ENCODE measurements at places on chromosomes 6 and 20.

GRCh38 chr6:38323216-38323615 is 316.5 kb downstream of the BTBD9 start:
- no peak for DNase-seq

- no peak for DNase-seq
Measured at GRCh38 chr6:43782764-43783513, 12.9 kb downstream of the VEGFA start.

DNA sequence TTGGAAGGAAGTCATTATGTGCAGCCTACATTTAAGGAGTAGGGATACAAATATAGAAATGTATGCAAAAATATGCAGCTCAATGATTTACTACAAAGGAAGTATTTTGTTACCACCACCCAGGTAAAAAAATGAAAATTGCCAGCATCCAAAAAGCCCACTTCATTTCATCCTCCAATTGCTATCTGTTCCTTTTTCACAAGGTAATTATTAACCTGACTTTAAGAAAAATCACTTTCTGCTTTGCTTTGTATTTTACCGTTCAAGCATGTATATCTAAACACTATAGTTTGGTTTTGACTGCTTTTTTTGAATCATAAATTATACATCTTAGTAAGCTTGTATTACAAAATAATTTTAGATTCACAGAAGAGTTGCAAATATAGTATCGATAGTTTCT is 768.5 kb upstream of the GJE1 start:
- DNase-seq = no peak

- no peak for DNase-seq
Measured at GRCh38 chr6:21309807-21310221, 283.7 kb upstream of the SOX4 start.

DNA sequence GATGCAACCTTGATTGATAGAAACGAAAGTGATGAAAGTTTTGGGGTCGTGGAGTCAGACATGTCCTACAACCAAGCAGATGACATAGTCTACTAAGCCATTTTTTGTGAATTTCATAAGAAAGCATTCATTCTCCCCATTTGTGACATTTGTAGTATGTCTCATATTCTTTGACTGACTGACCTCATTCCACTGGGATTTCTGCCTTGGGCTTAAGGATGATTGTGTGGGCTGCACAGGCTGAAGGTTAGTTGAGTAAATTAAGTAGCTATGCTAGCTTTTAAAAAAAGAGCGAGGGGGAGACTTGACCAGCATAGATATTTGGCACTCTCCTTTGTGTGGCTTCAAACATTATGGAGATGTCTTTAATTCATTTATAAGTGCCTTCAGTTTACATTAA is 28.9 kb downstream of the STMND1 start:
- no peak for DNase-seq

DNA sequence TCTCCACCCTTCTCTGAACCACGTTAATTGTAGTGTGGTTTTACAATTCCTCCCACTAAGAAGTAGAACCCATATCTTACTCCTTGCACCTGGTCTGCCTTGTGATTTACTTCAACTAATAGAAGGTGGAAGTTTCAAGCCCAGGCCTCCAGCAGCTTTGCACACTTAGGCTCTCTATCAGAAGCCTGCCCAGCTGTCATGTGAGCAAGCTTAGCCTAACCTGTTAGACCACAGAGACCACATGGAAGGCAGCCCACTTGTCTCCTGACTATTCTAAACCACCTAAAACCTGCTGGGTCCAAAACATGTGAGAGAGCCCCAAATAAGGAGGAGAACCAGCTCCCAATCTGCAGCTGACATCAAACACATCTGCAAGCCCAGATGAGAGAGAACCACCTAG is 127.6 kb upstream of the BTBD3 start:
- no peak for DNase-seq

DNA sequence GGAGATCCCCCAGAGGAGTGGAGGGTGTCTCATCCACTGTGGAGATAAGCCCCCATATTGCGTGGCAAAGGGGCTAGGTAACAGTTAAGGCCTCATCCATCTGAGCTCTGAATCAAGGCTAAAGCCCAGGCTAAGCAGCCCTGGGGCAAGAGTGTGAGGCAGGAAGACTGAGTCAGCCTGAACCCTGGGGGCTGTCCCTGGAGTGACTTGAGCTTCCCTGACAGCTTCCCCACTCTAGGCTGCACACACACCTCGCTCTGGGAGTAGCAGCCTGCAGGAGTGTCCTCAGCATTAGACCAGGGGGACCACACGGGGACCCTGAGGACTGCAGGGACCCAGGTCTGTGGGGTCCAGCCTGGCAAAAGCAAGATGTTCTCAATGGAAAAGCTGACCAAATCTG is 27.9 kb downstream of the UBD start:
- DNase-seq = no peak

DNA sequence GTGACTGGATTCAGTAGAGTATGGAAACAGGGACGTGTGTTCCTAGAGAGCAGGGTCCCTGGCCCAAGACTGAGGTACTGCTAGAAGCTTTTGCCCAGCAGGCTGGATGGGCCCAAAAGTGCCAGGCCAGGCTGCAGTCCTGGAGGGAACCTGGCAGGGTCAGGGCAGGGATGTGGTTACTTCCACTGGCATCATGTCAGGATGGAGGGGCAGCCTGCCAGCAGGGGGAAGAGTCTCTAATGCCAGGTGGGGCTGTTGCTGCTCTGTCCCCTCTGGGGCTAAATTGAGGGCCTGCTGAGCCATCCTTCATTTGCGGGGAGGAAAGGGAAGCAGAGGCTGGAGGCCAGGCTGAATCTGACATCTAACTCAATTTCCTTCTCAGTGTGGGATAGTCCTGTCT is 17.2 kb downstream of the ZDHHC14 start:
- no peak for DNase-seq

- DNase-seq = no peak
Measured at GRCh38 chr6:30530014-30530413, 26.3 kb downstream of the GNL1 start.

GRCh38 chr20:9330151-9330550 is 184.2 kb upstream of the LAMP5 start:
- no peak for DNase-seq

- DNase-seq = no peak
Measured at GRCh38 chr6:149433881-149434280, 33.8 kb downstream of the SUMO4 start.

- DNase-seq = no peak
Measured at GRCh38 chr6:34226731-34227586, 9.7 kb upstream of the HMGA1 start.

- DNase-seq = no peak
Measured at GRCh38 chr6:40715570-40716403, 128.6 kb upstream of the LRFN2 start.

DNA sequence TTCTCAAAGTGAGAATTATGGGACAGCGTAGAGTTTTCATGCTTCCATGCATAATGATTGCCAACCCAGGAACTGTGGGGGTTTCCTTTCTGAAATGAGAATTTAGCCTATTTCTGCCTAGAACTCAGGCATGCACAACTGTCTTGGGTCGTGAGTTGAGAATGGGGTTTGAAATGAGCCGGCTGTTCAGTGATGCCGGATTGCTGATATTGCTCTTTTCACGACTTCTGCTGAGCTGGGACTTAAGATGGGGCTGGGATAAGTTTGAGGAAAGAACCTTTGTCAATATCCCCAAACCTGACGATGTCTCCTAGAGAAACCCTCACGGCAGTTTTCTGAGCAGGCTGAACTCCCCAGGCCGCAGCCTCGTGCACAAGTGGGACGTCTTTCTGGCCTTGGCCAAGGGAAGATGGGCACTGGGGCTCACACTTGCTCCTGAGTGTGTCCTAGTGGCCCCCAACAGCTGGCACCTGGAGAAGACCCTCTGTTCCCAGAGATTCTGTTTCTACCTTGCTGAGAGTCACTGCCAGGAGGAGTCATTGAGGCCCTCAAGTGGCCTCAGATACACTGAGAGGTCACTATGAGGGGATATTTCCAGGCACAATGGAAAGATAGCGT is 34.1 kb upstream of the RIN2 start:
- no peak for DNase-seq

DNA sequence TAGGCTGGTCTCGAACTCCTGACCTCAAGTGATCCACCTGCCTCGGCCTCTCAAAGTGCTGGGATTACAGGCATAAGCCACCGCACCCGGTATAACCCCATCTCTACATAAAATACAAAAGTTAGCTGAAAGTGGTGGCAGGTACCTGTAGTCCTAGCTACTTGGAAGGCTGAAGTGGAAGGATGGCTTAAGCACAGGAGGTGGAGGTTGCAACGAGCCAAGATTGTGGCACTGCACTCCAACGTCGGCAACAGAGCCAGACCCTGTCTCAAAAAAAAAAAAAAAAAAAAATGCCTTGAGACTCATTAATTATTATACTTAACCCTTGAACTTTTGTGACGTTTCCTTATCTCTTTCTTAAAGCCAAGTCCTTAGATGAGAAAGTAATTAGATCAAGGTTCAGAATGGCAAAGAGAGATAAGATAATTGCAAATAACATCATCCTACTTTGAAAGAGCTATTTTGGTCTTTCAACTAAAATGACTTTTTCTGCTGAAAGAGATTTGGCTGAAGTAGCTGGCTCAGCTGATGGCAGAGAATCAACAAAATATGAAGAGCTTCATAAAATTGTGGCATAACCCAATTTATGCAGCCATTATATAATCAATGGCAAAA is 4.7 kb upstream of the SHLD1 start:
- no peak for DNase-seq

DNA sequence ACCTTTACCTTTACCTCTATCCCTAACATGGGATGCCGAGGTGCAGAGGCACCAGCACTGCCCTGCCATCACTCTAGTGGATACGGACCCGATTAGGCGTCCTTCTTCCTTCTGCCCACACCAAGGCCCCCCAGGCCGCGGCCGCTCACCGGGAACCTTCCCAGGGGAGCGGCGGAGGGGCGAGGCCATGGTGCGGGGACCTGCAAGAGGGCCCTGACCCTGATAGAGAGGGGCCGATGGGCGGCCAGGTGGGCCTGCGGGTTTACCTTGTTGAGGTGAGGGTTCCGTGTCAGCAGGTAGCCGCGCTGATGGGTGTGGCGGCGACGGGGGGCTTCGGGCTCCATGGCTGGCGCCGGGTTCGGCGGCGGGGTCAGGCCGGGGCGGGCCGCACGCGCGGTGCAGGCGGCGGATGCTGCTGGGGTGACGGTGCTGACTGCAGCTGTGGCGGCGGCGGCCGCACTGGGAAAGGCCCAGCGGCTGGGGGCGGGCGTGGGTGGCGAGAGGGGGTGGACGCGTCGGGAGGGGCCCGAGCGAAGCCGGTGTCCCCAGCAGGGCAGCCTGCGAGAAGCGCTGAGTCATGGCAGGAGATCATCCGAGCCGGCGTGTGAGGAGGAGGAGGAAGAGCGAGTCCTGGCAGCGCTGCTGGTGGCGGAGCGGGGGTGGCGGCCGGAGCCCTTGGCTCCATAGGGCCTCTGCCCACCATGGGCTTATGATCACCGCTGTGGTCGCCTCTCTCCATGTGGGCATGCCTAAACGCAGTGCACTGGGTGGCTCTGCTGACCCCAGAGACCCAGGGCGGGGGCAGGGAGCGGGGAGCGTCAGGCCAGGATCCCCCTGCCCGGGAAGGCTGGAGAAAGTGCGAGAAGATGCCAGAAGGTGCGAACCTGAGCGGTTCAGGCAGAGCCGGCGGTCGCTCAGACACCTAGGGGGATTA is at the start of gene ME1:
Gene ME1 (minus strand): TSS at position 441 of the 934 bp plus-strand sequence. CDS start 97 bp downstream, at position 344.
- DNase-seq = peak; percentile 30

GRCh38 chr20:51930775-51931174 is 128.5 kb upstream of the SALL4 start:
- DNase-seq = no peak

DNA sequence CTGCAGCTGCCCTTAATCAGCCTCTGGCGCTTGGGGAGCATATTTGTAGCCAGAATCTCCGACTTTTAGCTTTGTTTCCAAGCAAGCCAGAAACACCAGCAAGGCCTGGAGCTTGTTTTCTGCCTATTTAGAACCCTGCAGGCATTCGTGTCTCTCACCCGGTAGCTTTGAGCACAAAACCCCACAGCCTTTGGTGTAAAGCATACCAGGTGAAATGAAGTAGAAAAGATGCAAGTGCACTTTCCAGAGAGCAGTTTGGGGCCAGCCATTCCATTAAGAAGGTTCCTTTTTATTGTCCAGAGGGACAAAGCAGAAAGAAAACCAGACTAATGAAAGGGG is 736 bp downstream of the FAM217B start:
- no peak for DNase-seq

GRCh38 chr6:28355743-28356665 is 6.3 kb downstream of the ZKSCAN3 start:
- DNase-seq = peak; percentile 79

- no peak for DNase-seq
Measured at GRCh38 chr6:35365594-35366203, 23.3 kb downstream of the PPARD start.

- no peak for DNase-seq
Measured at GRCh38 chr6:159594106-159594749, 98.8 kb downstream of the SOD2 start.

GRCh38 chr6:165883851-165884640 is 221.0 kb upstream of the PDE10A start:
- DNase-seq = no peak

DNA sequence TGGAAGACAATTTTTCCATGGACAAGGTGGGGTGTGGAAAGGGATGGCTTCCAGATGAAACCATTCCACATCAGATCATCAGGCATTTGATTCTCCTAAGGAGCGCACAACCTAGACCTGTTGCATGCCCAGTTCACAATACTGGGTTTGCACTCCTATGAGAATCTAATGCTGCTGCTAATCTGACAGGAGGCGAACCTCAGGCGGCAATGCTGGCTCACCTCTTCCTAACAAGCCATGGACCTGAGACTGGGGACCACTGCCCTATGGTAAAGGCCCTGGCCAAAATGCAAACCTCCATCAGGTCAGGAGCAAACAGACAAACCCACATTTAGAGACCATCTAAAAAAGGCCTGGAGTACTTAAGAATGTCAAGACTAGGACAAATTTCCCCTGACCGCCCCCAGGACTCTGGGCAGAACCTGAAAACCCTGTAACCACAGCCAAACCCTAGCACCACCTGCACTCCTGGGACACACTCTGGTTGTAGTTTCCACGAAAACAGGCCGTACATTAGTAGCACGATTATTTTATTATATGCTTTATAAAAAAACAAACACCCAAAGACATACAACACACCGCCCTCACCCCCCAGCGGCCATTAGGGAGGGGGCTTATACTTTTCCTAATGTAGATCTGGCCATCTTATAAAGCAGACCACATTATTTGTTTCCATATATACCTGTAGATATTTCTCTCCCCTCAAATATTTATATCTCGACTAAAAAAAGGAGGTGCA is 27.3 kb downstream of the SNX5 start:
- DNase-seq = no peak

- DNase-seq = no peak
Measured at GRCh38 chr6:27759930-27760329, 152.3 kb downstream of the OR2B2 start.

GRCh38 chr6:24856901-24857670 is 58.4 kb upstream of the ARMH2 start:
- peak; percentile 21 for DNase-seq

GRCh38 chr6:103396768-103397167 is 1463.0 kb downstream of the HACE1 start:
- no peak for DNase-seq

GRCh38 chr20:53937339-53937741 is 133.1 kb downstream of the BCAS1 start:
- no peak for DNase-seq

- DNase-seq = no peak
Measured at GRCh38 chr6:4506223-4506622, 270.0 kb upstream of the CDYL start.

Data from CD4-positive, alpha-beta T cell treated with Interleukin-10 for 1 hour (primary cell).